ENCODE measurements at places on chromosomes 12 and 14.
A peak's percentile ranks its signal among the peaks of the same experiment; 100 is the strongest.

DNA sequence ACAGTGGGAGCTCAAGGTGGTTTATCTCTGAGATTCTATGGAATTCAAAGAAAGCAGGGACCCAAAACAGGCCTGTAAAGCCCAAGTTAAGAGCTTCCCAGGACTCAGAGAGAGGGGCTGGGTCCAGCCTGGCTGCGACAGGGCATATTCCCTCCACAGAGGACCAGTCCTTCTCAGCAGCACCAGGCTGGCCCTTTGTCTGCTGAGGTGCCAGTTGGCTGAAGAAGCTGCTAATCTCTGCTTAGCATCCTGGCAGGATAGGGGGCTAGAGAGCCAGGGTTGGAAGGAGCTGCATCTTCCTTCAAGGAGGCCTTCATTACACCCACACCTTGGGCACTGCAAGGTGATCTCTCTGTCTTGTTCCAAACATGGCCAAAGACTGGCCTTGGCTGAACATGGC, 68.3 kb upstream of the TUNAR start:
- DNase-seq, result no peak

DNA sequence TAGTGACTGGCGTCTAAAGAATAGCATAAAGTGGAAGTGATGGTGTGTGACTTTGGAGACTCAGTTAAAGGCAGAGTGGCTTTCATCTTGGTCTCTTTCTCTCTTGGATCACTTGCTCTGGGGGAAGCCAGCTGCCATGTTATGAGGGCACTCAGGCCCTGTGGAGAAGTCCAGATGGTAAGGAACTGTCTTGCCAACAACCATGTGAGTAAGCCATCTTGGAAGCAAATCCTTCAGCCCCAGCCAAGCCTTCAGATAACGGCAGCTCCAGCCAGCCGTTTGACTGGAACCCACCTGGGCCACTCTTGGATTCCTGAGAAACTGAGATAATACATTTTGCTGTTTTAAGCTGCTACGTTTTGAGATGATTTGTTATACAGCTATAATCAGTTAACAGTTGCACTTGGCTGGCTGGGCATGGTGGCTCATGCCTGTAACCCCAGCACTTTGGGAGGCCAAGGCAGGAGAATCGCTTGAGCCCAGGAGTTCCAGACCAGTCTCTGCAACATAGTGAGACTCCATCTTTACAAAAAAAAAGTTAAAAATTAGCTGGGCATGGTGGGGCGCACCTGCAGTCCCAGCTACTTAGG, 7.7 kb upstream of the LRRC23 start:
- no peak for DNase-seq

- DNase-seq, result no peak
Measured at GRCh38 chr14:29410581-29410980, 517.1 kb downstream of the PRKD1 start.

DNA sequence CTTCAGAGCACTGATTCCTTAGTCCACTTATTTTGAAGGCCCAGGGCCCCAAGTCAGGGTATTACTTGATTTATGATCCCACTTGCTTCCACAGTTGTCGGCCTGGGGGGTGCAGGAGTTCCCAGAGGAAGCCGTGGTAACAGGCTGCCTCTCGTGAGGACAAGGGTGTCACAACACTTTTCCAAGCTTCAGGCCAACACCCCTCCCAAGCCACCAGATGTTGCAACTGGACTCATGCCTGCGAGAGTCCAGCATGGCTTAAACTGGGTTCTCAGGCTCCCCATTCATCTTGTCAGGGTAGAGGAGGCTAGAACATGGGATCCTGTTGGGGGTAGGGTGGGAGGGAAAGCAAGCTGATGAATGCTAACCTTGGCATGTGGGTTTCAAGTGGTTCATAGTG, 56.1 kb downstream of the BMP4 start:
- DNase-seq, result no peak

DNA sequence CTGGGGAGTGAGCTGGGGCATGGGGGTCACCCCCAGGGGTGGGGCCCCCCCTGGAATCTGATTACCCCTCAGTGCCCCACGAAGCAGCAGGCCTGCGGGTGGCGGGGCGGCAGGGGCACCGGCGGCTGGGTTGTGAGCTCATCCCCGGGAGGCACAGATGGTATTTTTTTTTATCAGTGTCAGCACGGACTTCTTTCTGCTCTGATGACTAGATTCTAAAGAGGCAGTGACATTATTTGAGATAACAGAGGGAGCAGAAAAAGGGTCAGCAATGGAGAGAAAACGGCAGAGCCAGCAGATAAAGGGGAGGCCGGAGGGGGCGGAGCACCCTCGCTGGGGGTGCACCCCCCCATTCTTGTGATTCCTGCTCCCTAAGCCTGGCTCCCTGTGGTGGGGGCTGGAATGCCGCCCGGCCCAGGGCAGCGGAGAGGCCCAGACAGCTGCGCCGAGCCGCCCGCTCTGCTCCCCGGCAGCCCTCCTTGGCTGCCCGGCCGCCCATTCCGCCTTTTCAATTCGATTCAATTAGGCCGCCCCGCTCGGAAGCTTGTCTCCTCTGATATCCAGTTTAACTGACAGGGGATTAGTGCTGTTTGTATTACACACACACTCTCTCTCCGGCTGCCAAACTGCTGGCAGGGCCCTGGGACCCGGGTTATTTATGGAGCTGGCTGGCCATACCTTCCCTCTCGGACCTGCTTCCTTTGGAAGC, 32.9 kb downstream of the MVK start:
- DNase-seq, result no peak

DNA sequence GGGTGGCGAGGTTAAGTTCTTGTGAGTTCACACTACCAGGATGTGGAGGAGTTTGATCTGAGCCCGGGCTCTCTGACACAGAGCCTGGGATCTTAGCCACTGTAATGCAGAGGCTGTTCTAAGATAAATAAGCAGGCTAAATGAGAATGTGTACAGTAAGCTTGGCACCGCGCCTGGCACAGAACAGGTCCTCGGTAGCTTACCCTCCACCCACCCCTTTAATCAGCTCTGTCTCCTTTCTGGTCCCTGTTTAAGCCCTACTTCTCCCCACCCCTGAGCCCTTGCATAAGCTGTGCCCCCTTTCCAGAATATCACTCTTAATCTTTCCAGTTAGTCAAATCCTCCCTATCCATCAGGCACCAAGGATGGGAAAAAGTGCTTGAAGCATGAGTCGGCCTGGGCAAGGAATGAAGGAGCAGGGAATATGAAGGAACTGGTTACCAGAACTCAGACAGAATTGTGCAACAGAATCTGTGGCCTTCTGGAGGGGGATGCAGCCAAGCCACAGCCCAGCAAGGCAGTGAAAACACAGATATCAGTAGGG, 32.8 kb upstream of the CMKLR1 start:
- DNase-seq, result no peak

DNA sequence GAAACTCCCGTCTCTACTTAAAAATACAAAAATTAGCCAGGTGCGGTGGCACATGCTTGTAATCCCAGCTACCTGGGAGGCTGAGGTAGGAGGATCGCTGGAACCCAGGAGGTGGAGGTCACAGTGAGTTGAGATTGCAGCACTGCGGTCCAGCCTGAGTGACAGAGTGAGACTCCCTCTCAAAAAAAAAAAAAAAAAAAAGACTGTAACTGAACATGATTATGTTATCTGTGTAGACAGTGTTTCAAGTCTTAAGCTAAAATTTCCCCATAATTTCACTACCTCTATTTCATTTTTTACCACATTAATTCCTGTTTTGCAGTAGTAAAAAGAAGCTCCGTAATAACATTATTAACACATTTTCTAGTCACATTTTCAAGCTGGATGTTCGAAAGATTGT, 5.4 kb downstream of the PLBD1 start:
- no peak for DNase-seq

DNA sequence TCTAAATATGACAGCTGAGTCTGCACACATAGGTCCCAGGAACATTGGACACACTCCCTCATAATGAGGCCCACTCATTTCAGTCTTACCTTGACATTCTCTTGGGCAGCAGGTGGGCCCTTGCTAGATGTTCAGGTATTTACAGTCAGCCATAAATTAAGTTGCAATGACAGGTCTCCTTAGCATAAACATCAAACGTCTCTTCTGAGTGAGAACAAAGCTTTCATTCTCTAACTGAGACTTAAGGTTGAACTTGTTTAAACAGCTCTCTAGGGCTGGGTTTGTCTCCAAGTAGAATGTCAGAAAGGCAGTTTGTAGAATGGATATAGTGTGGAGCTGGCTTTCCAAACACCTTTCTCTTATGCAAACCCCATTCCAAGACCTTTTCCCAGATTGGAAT, 10.3 kb downstream of the ACVR1B start:
- no peak for DNase-seq

DNA sequence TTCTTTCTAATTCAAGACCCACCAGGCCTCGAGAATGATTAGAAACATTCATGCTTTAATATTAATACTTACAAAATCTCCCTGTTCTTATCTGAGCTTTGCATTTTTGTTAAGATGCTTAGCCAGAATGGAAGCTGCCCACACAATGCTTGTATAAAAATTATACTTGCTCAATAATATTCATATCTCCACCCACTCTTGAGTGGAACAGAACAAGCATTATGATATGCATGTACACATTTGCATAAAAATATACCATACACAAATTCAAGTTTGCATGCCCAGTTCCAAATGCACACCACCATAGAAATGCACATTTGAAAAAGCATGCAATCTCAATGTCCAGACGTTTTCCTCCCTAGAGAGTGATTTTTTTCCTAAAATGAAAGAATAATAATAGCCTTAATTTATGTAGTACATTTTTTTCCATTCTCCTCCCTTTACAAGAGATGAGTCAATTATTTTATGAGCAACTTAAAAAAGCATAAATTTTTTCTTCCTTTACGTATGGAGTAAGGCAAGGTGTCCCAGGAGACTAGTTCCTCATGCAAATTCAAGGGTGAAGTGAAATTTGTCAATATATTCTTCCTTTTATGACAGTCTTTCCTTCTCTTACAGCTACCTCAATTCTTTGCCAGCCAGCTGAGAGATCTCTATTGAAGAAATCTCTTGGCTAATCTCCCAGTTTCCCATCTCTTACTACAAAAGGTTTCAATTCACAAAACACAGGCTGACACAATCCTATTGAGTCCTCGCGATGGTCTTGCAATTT, 313.1 kb upstream of the GARIN6 start:
- DNase-seq, result no peak

GRCh38 chr14:93059917-93060545, 55.7 kb downstream of the ITPK1 start:
- no peak for DNase-seq

- no peak for DNase-seq
Measured at GRCh38 chr12:111664499-111664898, 21.3 kb downstream of the BRAP start.

GRCh38 chr14:26218861-26219260, 379.0 kb downstream of the NOVA1 start:
- no peak for DNase-seq

- DNase-seq, result no peak
Measured at GRCh38 chr12:87332987-87333726, 696.0 kb downstream of the C12orf50 start.

GRCh38 chr14:72975770-72976169, 49.5 kb downstream of the DCAF4 start:
- DNase-seq, result no peak

- no peak for DNase-seq
Measured at GRCh38 chr12:76569685-76570604, 10.4 kb upstream of the OSBPL8 start.

GRCh38 chr14:103581206-103581605, 18.4 kb downstream of the COA8 start:
- no peak for DNase-seq

GRCh38 chr12:26997003-26997402, 17.2 kb downstream of the TM7SF3 start:
- DNase-seq, result no peak

DNA sequence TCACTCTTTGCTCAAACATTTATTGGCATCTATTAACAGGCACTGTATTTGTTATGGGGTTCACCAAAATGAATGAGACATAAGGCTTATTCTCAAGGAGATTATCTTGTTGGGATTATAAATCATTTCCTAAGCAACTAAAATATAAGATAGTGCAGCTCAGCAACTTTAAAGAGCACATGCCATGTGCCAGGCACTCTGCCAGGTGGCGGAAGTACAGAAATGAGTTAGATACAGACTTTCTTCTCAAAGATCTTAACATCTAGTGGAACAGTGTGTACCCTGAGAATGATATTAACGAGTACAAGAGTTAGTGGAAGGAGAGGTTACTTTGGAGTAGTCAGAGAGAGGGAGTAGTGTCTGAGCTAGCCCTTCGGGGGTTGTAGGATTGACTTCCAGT, 28.4 kb upstream of the TOMM20L start:
- no peak for DNase-seq

- DNase-seq, result peak; percentile 22
Measured at GRCh38 chr14:50061664-50062437, 54.5 kb downstream of the VCPKMT start.

DNA sequence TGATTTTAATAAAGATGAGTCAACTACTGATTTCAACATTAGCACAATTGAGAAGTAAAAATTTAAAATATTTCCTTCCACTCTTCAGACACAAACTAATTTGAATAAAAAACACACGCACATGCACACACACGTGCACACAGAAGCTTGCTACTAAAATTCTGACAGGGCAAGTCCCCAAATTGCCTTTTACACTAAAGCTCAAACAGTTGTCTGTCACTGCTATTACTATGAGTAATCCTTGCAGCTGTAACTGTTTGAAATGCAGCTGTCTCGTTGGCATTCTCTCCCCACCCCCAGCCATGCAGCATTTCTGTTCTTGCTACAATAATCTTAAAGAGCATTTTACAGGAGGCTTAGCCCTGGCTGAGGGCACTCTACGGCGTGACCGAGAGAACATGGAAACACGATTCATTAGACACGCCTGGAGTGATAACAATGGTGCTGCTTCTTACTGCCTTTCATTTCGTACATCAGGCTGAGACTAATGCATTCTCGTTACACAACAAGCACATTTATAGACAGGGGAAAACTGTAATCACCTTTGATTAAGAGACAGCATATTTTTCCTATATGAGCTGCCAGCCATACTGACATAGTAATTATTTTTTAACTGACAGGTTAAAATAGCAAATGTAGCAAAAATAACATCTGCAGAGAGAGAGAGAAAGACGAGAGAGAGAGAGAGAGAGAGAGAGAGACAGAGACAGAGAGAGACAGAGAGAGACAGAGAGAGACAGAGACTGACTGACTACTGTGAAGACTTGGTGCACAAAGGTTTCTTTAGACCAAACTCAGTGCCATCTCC, 153.8 kb downstream of the MED13L start:
- DNase-seq, result no peak

GRCh38 chr12:25806271-25806670, 152.2 kb upstream of the RASSF8 start:
- DNase-seq, result no peak

DNA sequence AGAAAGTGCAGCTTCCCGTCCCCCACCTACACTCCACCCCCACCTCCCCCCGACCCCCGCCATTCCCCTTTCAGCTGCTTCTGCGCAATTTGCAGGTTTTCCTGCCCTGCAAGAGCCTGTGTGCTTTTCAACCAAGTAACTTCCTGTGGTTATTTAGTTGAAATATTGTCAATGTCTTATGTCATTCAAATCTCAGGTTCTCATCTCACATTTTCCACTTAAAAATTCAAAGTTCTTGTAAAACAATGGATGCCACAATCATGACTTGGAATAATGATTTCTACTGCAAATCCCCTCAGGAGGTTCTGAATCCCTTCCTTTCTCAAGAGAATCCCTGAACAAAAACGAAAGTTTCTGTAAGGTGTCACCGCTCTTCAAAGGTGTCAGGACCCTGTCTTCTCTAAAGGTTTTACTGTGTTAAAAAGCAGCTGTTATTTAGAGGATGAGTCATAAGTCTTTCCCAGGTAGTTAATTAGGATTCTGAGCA, 31.6 kb downstream of the WBP11 start:
- no peak for DNase-seq

Measured in HTR-8/SVneo (cell line).